Hematopoietic multipotent progenitor cell treated with erythropoietin and hydrocortisone succinate and interleukin-3 and kit ligand, for 6 days (in vitro differentiated cells): ENCODE measurements at places on chromosomes 5 and 9.

GRCh38 chr5:74312746-74313145 lies 327.8 kb downstream of the ENC1 start:
- no peak for DNase-seq

GRCh38 chr9:21682981-21683380 lies 119.5 kb upstream of the MTAP start:
- no peak for DNase-seq

DNA sequence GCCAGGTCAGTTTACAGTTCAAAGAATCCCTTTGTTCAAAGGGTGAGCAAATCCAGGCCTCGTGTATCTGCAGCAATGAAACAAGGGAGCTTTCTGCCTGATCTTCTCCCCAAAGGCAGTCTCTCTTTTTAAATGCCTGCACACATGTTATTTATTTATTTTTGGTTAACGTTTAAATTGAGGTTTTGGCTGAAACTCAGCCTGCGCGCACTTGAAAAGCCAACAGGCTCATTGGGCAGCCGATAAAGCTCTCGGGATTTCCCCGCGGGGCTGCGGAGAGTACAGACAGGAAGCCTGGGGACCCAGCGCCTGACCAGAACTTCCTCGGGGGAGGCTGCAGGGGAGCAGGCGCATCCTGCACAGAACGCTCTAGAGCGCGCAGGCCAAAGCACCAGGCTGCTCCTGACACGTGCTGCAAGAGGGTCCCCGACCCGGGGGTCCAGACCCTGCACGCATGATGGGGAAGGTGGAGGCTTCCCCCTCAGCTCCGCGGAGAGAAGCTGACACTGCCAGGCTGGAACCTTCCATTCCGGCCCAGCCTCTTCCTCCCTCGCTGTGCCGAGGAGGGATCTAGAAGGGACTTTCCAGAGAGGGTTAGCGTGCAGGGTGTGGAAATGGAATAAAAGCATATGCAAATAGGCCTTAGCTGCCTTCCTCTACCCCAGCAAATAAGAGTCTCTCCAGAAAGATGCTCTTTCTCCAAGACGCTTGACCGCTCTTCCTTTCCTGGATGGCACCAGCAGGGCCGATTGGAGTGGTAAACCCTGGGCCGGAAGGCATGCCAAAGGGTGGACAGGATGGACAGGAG lies 46.1 kb downstream of the PTTG1 start:
- DNase-seq = peak; percentile 86

GRCh38 chr9:133694686-133695085 lies 43.5 kb downstream of the SARDH start:
- no peak for DNase-seq

GRCh38 chr9:115596021-115596745 lies 478.2 kb upstream of the TNC start:
- DNase-seq = no peak

DNA sequence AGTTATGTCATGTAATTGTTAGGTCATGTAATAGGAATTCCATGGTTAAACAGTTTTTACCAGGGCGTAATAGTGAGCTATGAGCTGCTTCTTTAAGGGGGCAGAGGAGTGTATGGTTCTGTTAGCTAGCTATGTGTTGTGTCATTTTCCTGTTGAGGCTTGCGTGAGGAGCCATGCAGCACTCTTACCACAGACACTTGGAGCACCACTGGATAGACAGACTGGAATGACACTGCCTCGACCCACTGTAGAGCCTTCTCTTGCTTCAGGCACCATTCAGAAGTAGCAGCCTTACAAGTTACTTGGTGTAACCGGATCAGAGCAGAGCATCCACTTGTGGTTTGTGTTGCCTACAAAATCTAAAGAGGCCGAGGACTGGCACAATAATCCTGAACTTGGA lies 28.3 kb upstream of the STOM start:
- DNase-seq = no peak

DNA sequence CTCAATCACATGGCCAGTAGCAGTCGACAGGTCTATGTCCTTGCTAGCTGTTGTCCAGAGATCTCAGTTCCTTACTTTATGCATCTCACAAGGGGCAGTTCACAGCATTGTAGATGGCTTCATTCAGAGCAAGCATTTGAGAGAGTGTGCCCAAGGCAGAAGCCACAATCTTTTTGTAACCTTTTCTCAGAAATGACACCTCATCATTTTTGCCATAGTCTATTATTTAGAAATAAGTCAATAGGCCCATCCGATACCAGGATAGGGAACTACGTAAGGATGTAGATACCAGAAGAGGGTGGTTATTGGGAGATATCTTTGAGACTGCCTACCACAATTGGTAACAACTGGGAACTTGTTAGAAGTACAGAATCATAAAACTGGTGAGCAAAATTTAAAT lies 37.1 kb downstream of the LURAP1L start:
- DNase-seq = no peak

GRCh38 chr9:33638391-33638915 lies 114.4 kb downstream of the ANKRD18B start:
- DNase-seq = no peak

GRCh38 chr9:36165826-36166167 lies 3.4 kb upstream of the CCIN start:
- no peak for DNase-seq

- no peak for DNase-seq
These were observed 72.7 kb upstream of the RGMB start for GRCh38 chr5:98700730-98701129.

DNA sequence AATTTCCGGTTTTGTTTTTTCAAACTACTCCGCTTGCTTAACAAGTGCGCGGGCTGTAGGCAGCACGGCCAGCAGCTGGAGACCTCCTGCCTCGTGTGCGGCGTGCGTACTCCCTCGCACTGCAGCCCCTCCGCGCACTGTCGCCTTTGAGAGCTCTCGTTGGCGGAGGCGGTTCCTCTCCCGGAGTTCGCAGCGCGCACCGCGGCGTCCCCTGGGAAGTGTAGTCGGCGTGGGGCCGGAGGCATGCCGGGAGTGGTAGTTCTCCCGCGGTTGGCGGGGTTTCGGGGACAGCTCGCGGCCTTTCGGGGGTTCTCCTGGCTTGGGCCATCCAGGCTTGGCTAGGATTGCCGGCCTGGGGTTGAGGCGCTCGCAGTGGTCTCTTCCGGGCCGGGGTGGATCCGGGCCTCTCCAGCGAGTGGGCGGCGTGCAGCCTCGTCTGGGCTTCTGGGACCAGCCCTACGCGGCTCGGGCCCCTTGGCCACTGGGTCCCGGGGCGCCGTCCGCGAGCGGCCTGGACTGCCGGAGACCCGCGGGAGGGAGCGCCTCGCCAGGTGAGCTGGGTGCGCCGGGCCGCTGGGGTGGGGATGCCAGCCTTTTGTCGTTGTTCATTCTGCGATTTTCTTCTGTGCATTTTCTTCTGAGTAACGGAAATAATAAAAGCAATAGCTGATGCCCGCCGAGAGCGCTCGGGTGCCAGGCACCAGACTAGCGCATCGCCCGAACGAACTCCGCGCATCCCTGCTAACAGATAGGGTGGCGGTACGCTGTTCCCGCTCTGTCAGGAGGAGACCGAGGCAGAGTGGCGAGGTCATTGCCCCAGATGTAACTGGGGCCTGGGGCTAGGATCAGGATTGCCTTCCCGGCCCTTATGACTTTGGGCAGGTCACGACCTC lies at the start of gene ZNF354C:
TSS of gene ZNF354C (plus strand) at position 258 of the 893 bp plus-strand sequence. CDS start 1,696 bp downstream, outside the sequence.
- peak; percentile 75 for DNase-seq
